GM19239 (cell line): ENCODE measurements at places on chromosomes 3 and 15.

GRCh38 chr3:81863756-81864155 is 102.3 kb upstream of the GBE1 start:
- no peak for DNase-seq

DNA sequence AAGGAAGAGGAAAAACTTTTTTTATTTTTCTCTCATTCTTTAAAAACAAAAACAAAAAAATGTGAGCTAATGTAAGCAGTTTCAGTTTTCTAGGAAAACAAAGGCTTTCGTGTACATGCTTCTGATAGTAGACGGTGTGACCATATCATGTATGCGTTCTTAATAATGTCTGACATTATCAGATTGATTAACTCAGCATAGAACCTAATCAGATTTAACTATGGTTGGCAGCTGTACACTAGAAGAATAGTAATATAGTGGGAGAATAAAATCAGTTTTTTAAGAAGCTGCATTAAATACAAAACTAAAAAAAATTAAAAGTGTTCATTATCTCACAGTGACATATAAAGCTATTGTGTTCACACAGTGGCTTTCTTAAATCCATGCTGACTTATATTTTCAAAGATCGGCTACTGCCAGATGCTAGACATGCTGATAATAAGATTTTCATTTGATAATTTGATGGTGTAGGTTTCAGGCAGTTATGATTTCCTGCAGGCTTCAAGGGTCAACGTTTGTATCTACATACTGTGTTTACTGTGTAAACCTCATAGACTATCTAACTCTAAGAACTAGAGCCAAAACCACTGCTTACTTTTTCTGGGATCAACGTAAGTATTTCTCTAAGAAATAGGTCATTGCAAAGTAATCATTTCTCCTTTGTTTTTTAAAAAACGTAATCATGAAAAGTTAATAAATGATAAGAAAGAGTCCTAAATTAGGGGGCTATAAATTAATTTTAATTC is 74.0 kb downstream of the UBE2E2 start:
- DNase-seq: no peak

DNA sequence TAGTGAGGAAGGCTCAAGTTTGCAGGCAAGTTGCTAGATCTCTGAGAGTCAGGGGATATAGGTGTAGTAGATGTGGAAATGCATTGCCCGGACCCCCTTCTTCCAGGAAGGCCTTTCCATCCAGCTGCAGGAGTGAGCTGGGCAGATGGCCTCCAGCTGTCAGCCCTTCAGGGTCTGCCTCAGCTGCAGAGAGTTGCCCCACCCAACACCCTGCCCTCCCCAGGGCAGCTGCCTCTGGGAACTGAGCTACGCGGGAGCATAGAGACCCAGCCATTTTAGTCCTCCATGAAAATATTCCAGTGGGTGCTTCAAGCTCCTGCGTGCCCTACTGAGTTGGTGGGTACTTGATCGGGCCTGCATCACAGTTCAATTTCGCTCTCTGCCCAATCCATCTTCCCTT is 29.6 kb downstream of the SPG21 start:
- DNase-seq: no peak

- DNase-seq: no peak
These were observed 112.3 kb downstream of the CDIN1 start for GRCh38 chr15:36691579-36692357.

- DNase-seq: no peak
These were observed 161.0 kb upstream of the FEZF2 start for GRCh38 chr3:62534326-62534725.

- no peak for DNase-seq
These were observed 70.0 kb upstream of the LIMD1 start for GRCh38 chr3:45524565-45524964.

DNA sequence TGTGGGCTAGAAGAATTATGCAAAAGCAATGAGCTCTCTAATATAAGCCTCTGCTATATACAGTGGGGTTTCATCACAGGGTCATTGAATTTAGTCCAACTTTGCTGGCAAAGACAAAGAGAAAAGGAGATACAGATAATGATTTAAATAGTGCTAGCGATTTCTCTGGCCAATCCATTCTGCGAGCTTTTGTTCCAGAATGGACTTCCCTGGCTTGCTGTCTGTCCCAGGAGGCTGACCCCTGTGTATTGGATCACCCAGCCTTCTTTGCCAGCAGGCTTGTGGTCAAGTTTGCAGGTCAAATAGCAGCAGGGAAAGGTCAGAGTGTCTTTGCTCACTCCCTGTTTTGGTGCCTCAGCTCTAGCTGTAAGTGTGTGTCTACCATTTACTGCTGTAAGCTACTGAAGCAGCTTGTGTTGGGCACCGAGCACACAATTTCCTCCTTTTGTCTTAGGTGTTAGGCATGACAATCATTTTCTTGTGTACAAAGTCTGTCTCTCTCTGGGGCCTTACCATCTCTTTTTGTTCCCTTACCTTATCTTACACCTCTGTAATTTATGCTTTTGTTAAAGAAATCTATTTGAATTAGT is 55.7 kb downstream of the UNC13C start:
- no peak for DNase-seq

DNA sequence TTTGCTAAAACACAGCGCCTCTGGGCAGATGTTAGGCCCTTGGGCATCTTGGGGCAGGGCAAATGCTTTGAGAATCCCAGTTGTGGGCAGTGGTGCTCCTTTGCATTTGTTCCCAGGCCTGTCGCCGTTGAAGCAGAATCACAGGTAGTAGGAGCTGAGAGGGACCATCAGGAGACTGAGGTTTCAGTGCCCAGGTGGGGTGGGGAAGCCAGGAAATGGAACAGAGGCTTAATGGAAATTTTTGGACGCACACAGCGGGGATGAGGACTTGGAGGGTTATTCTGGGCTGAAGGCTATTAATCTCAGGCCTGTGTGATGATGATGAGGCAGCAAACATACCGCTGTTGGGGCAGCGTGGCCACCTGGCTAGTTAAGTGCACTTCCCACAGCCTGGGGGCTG is 99.5 kb downstream of the SV2B start:
- no peak for DNase-seq

- DNase-seq: no peak
These were observed 710.1 kb downstream of the SQOR start for GRCh38 chr15:46344915-46345314.

- no peak for DNase-seq
These were observed 223.9 kb downstream of the RYR3 start for GRCh38 chr15:33534642-33535041.
